ENCODE measurements at places on chromosomes 5 and 9.

GRCh38 chr5:110108520-110108919 lies 418.8 kb downstream of the MAN2A1 start:
- no peak for DNase-seq

DNA sequence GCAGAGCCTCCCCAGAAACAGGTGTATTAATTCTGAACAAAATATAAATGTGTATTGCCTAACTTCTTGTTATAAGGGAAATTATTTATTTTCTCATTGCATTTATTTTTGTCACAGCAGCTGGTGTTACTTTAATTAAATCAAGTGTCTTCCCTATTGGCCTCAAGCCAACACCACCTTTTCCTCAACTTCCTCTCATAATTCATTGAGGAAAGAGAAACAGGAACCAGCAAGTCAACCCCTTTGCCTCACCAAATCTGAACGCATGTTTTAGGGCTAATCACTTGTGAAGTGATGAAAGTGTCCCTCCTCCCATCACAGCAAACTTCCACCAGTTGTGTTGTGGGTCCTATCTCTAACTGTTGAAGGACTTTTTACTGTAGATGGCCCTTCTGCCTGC lies 73.1 kb downstream of the DIRAS2 start:
- DNase-seq: no peak

DNA sequence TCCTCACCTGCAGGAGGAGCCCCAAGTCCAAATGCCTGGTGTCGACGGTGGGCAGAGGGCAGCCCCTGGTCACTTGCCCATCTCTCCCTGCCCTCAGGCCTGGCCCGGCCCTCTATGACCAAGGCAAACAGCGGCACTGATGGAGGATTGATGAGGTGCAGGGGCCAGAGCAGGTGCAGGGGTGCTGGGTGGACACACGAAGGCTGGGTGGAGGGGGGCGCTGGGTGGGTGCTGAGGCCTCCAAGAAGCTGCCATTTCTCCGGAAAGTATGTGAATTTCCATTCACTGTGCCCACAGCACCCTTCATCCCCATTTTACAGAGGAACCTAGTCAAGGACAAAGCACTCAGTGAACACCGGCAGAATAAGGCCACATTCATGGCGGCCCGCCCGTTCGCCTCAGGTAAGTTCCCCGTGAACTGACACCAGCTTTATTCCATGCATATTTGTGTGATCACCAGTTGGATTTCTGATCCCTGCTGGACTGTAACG lies 143.8 kb upstream of the PPP1R26 start:
- DNase-seq: no peak

GRCh38 chr9:17757816-17758215 lies 178.9 kb downstream of the SH3GL2 start:
- DNase-seq: no peak

- peak; percentile 98 for DNase-seq
These were observed 33.7 kb downstream of the HAVCR1 start for GRCh38 chr5:157025093-157025698.

DNA sequence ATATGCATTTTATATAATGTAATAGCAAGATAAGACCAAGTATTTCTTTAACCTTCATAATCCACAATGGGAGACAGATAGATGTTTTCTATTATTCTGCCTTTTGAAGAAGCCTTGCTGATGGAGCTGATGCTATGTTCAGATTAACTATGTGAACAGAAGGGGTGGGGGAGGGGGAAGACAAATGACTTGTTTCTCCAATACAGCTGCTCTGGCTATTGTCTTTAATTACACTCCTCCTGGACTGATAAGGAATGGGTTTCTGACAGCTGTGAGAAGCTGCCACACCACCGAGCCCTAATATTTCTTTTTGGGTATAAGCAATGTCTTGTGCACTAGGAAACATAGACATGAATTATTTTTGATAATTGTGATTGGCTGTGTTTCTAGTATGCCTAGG lies 62.0 kb downstream of the CAVIN4 start:
- no peak for DNase-seq

GRCh38 chr5:101425339-101425859 lies 522.3 kb upstream of the ST8SIA4 start:
- DNase-seq: no peak

- no peak for DNase-seq
These were observed 135.0 kb downstream of the PDE4D start for GRCh38 chr5:59758566-59758965.

DNA sequence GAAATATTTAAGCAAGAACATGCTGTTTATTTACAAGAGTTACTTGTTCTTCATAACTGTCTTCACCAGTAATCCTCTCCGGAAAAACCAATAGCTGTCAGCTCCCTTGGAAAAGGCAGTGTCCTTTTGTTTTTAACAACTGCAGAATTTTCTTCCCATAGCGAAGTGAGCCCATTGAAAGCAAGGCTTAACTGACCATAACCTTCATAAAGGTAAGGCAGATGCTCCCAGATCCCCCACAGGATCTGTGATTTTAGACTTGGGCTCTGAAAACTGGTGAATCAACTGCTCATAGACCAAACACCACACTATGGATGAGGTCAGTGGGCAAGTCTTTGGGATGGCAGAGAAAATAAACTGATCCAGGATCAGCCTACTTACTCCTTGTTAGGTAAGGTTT lies 155.0 kb downstream of the GLIS3 start:
- no peak for DNase-seq

GRCh38 chr9:120841930-120842684 lies 615 bp downstream of the PSMD5 start:
- DNase-seq: no peak

DNA sequence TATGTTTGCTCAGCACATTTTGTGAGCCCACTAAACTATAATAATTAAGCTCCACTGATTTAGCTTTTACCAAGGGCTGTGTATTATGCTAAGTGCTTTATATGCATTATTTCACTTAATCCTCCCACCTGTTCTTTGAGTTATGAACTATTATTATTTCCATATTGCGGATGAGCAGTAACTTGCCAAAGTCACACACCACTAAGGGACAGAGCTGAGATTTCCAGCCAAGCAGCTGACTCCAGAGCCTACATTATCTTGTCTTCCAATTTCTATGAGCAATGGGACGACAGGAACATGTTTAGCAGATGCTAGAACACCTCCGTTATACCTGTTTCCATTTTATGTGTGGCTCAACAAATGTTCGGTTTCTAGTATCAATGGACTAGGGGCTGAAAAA lies 237.5 kb upstream of the PANK3 start:
- DNase-seq: no peak

DNA sequence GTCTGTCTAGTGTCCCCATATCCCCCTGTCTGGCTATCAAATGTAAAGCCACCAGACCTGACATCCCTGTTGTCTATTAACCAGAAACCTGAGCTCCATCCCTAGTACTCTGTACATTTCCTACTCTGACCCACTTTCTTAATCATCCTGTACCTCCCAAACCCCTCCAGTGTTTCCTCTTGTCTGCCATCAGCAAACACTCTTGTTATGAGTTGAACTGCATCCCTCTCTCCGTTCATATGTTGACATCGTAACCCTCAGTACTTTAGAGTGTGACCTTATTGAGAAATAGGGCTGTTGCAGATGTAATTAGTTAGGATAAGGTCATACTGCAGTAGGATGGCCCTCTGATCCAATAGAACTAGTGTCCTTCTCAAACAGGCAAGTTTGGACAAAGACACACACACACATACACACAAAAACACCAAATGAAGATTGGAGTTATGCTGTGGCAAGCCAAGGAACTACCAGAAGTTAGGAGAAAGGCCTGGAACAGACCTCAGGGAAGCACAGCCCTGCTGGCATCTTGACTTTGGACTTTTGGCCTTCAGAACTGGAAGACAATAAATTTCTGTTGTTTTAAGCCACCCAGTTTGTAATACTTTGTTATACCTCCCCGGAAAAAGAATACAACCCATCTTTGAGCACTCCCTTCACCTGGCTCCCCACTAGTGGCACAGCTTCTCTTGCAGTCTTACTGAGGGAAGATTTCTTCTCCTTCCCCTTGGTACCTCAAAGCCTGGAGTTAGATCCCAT lies 180.0 kb upstream of the PTGER4 start:
- no peak for DNase-seq

DNA sequence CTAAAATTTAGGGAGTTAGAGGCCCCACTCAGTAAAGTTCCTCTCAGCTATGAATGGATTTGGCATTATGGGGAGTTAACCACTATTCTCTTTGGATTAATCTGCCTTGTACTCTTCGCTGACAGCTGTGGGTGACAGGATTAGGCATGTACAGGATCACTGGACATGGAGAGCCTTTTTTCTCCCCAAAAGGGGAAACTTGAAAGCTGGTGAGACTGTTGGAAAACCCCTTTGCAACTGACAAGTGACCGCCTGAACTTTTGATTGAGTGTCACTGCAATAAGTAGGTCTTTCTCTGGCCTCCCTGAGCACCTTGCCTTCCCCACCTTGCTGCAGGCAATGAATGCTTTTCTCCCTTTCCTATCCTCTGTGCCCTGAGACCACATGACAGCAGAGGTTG lies 68.3 kb downstream of the ERP44 start:
- no peak for DNase-seq

Measured in T-helper 1 cell (primary cell).